ENCODE measurements at places on chromosomes 4 and X.

GRCh38 chr4:128393101-128393704, 105.6 kb upstream of the PGRMC2 start:
- no peak overlapping the region for H3K4me3 ChIP-seq
- no peaks in the 10 kb centered on the region for H3K27me3 ChIP-seq
- no peaks in the 10 kb centered on the region for H3K4me1 ChIP-seq
- DNase-seq = no peak

DNA sequence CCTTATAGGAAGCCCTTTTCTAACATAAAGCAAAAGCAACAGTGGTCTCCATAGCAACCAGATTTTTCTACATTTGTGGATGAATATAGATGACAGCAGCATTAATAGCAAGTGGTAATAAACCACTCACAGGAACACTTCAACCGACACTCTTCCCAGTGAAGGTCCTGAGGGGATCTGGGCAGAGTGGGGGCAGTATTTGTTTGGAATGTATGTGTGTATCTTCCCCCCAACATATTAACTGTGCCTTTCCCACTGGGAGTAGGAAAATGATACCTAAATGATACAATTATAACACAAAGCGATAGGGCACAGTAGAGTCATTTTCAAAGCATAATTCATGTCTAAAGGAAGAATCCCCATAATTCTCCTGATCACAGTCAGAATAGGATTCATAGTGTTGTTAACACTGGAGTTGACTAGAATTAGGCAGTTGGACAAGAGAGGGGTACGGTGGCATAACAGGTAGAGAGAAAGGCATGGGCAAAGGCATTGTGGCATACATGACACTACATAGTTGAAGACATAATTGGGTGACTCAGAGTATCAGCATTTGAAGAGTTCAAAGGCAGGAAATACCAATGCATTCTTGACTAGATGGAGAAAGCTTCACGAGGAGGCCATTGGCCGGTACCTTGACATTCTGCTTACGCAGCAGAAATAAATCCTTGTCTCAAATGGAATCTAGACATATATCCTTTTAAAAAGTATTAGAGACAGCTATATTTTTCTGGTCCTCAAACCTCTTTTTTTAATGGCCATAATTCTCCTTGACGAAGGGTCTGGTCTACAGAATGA, 15.2 kb downstream of the CAPN6 start:
- no peak overlapping the region for H3K4me3 ChIP-seq
- H3K36me3 ChIP-seq = no peaks in the 10 kb centered on the region
- no peaks in the 10 kb centered on the region for H3K27me3 ChIP-seq
- H3K27ac ChIP-seq = no peak overlapping the region
- DNase-seq = no peak

DNA sequence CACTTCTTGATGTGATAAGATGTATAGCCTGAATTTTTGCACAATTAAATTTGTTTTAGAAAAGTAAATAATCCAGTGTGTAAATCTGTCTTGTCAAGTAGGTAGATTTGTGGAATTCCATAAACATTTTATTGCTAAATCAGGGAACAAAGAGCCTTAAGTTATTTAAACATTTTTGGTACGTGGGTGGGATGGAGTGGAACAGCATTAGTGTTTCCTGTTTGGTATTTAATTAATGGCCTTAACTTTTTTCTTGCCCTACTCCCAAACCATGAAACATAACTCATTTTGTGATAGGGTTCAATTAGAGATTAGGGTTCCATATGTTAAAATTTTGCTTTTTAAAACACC, 5.1 kb downstream of the NUDT9 start:
- H3K27ac ChIP-seq = no peak overlapping the region
- H3K27me3 ChIP-seq = no peaks in the 10 kb centered on the region
- DNase-seq = no peak
- H3K4me1 ChIP-seq = peaks cover 5% of the 10 kb centered on the region
- H3K4me3 ChIP-seq = no peak overlapping the region

GRCh38 chrX:22012051-22012450, 20.1 kb upstream of the PHEX start:
- H3K4me1 ChIP-seq = peaks cover 3% of the 10 kb centered on the region
- no peaks in the 10 kb centered on the region for H3K27me3 ChIP-seq
- no peak overlapping the region for H3K4me3 ChIP-seq

DNA sequence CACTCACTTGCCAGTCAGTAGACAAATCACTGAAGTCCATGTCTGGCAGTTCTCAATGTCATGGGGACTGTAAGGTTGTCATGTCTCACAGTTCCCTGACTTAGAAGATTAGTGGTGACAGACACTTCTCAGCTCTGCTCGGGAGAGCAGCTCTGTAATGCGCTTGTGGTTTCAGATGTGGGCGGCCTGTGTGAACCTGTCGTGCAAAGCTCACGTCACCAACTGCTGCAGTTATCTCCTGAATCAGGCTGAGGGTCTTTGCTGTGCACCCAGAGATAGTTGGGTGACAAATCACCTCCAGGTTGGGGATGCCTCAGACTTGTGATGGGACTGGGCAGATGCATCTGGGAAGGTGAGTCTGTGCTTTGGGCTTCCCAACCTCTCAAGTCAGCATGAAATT, at the start of gene IL9R:
IL9R (plus strand) TSS at position 261 of the 400 bp plus-strand sequence; CDS start at position 325, 64 bp downstream.
- DNase-seq = peak; percentile 72
- no peaks in the 10 kb centered on the region for H3K27me3 ChIP-seq
- H3K36me3 ChIP-seq = no peaks in the 10 kb centered on the region

DNA sequence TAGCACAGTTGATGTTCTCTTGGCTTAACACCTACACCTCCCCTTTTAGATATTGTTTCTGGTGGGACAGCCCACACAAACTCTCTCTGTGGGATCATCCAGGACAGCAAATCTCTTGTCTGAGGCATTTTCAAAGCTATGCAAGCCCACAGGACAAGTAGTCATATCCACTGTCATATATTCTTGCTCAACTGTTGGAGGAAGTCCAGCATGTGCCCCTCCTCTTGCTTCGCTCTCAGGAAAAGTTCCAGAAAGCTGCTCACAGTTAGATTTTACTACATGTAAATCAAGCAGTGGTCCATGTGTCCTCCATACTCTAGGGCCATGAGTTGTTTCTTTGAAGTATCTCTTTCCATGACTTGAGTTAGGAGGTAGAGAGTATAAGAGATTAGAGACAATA, 260.7 kb downstream of the INPP4B start:
- H3K27ac ChIP-seq = no peak overlapping the region
- no peaks in the 10 kb centered on the region for H3K27me3 ChIP-seq
- H3K36me3 ChIP-seq = no peaks in the 10 kb centered on the region
- no peak for DNase-seq

GRCh38 chr4:89352541-89352940, 44.9 kb upstream of the GPRIN3 start:
- no peaks in the 10 kb centered on the region for H3K4me1 ChIP-seq
- no peak overlapping the region for H3K4me3 ChIP-seq
- H3K27me3 ChIP-seq = no peaks in the 10 kb centered on the region
- no peak overlapping the region for H3K27ac ChIP-seq

GRCh38 chrX:40385256-40385655, 195.5 kb upstream of the ATP6AP2 start:
- H3K4me1 ChIP-seq = no peaks in the 10 kb centered on the region
- no peaks in the 10 kb centered on the region for H3K36me3 ChIP-seq
- no peak overlapping the region for H3K4me3 ChIP-seq
- no peak overlapping the region for H3K27ac ChIP-seq

DNA sequence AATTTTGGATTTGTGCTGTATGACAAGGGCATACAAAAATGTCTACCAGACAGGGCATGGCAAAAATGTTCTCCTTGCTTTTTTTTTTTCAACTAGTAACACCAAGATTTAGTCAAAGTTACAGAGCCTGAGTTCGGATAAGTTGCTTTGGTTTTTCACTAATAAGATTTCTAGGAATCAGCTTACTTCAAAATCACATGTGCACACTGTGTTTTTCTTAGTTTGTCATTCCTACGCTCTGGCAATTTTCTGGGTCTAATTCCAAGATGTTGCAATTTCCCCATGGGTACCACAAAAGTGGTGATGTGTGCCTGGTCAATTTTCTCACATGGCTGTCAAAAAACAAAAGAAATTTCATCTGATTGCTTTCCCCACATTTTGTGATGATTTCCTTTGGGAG, 6.3 kb downstream of the C1QTNF7 start:
- no peaks in the 10 kb centered on the region for H3K4me1 ChIP-seq
- no peak for DNase-seq
- H3K27ac ChIP-seq = no peak overlapping the region
- no peaks in the 10 kb centered on the region for H3K27me3 ChIP-seq
- no peaks in the 10 kb centered on the region for H3K36me3 ChIP-seq

DNA sequence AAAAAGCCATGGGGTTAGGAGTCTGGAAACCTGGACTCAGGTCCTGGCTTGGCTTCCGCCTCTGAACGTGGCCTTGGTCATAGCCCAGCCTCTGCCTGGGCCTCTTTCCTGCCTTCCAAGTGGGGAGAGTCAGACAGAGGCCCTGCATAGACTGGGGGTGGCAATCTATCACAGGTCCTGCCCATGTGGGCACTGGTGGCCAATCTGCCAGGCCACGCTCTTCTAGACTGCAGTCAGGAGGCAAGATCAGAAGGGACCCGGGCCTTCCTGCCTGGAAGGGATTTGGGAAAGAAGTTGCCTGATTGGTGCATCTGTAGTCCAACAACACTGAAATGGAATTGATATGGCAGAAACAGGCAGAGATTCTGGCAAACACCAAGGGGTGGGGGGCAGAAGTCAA, 46.1 kb downstream of the CNGA2 start:
- H3K27me3 ChIP-seq = no peaks in the 10 kb centered on the region
- H3K36me3 ChIP-seq = no peaks in the 10 kb centered on the region
- no peak for DNase-seq
- no peak overlapping the region for H3K27ac ChIP-seq

GRCh38 chr4:158793021-158793420, 24.2 kb downstream of the FNIP2 start:
- DNase-seq = no peak
- H3K4me1 ChIP-seq = peaks cover 1% of the 10 kb centered on the region
- no peak overlapping the region for H3K27ac ChIP-seq
- H3K4me3 ChIP-seq = no peak overlapping the region
- H3K27me3 ChIP-seq = no peaks in the 10 kb centered on the region

DNA sequence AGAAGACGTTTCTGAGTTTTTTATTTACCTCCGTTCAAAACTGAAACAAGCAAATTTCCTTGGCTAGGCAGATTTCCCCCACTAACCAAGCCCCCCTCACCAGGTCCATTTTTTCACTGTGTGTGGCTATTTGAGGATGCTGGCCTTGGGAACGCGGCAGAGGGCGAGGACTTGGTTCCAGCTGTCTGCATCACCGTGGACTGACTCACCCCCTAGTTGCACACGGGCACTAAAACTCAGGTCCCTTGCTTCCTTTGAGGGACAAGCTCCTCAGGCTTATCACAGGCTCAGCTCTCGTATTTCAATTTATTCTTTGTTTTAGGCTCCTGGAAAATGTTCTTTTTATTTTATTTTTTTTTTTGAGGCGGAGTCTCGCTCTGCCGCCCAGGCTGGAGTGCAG, 8.4 kb upstream of the MTNR1A start:
- DNase-seq = no peak
- no peaks in the 10 kb centered on the region for H3K4me1 ChIP-seq

- no peaks in the 10 kb centered on the region for H3K36me3 ChIP-seq
- DNase-seq = peak; percentile 32
- no peak overlapping the region for H3K4me3 ChIP-seq
- no peak overlapping the region for H3K27ac ChIP-seq
- H3K4me1 ChIP-seq = no peaks in the 10 kb centered on the region
Measured at GRCh38 chr4:136864604-136865185, 667.6 kb downstream of the PCDH18 start.

- H3K27me3 ChIP-seq = no peaks in the 10 kb centered on the region
- no peak overlapping the region for H3K4me3 ChIP-seq
Measured at GRCh38 chrX:16587836-16588235, 62.1 kb upstream of the S100G start.

- H3K4me1 ChIP-seq = no peaks in the 10 kb centered on the region
- H3K27ac ChIP-seq = no peak overlapping the region
- H3K36me3 ChIP-seq = no peaks in the 10 kb centered on the region
- no peak for DNase-seq
- no peak overlapping the region for H3K4me3 ChIP-seq
Measured at GRCh38 chrX:9495496-9495895, 30.6 kb downstream of the TBL1X start.
